Peyer's patch (tissue), 4 donors: ENCODE measurements at places on chromosomes 16 and 17. TPM values are rescaled to one million over a fixed set of nuclear protein-coding genes. Genes with fewer than 3 reads are reported as not detected.

The CCL4 gene
- total RNA-seq: not detected

The TNFRSF17 gene
- not detected for total RNA-seq

The SETD1A gene
- 10.0 TPM for total RNA-seq

The OTOP2 gene
- total RNA-seq: 4.6 TPM

DNA sequence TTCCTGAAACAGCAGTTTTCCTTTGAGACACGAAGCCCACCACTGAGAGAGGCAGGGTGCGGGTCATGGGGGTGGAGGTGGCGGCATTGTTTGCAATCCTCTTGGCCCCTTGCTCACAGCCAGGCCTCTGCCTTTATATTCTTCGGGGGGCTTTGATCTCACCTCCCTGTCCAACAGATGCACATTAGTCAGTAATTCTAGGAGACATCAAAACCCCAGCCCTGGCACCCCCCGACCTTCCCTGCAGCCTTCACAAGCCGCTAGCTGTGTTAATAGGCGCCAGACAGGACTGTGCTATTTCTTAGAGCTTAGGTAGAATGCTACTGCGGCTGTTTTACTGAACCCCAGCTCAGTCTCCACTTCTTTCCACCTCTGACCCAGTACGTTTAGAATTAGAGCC lies 212.6 kb downstream of the RBFOX1 start:
- no peak for DNase-seq
- H3K27ac ChIP-seq: no peak overlapping the region
- no peak overlapping the region for H3K4me3 ChIP-seq
